ENCODE measurements at places on chromosomes 12 and 14. TPM values are rescaled to one million over a fixed set of nuclear protein-coding genes. Genes with fewer than 3 reads are reported as not detected.

- peak; percentile 55 for DNase-seq
Observed at GRCh38 chr12:123106640-123107359, 44.1 kb downstream of the PITPNM2 start.

DNA sequence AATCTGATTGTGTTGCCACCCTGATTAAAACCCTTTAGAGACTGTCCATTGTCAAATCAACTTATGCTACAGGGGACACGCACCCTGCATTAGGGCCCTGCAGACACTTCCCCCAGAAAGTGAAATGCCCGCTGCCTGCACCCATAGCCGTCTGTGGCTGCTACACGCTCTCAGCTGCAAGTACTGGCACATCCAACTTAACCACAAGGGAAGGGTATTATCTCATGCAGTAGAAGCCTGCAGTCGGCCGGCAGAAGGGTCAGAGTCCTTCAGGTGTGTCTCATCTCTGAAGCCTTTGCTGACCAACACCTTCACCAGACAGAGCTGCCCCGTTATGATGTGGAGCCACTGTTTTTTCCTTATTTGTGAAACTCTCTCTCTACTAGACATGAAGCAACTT is 20.8 kb downstream of the CFAP251 start:
- DNase-seq: no peak

DNA sequence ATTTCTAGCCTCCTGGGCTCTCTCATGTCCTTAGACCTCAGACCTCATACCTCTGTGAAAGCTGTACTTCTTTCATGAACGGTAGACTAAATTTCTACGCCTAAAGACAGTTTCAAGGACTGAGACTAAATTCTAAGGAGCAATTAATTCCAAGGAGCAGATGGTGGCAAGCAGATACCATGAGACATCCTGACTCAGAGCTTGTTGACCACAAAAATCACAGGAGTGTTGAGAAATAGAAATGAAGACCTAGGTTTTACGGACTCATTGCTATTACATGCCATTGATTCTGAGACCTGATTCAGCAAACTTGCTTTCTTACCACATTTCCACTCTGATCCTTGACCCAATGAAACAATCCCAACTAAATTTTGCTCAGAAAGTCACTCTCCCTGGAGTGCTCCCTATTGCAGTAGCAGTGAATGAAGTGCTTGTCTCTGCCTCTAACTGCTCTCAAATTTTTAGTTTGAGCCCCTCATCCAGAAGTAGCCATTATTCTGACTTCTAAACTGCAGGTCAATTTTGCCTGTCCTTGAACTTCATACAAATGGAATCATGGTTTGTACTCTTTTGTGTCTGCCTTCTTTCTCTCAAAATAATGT is 52.0 kb downstream of the PEX5 start:
- peak; percentile 49 for DNase-seq

Gene PTCSC3
- total RNA-seq: not detected

- DNase-seq: no peak
Observed at GRCh38 chr12:5188472-5188871, 144.8 kb downstream of the KCNA5 start.

Gene SRRM4
- not detected for total RNA-seq

DNA sequence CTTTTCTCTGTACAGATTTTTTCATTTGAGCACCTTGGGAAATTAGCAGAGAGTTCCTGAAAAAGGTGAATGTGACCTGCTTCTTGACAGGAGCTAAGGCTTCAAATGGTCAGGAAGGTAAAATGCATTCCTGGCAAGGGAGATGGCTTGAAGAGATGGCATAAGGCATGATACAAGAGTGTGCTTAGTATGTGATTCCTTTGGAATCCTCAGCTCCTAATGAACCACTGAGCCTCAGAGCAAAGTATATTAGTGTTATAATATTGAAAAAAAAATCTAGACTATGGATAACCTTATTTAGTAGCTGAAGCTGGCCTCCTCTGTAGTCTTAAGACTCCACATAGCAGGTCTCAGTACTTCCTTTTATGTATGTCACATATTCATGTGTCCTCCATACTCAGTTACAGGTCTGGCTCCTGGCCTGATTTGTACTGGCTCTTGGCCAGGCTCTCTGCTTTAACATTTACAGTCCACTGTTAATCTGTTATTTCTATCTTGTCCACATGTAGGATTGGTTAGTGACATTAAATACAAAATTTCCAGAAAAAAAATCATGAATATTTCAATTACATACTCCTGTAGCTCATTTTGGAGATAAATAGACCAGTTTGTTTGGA is 17.9 kb downstream of the TOGARAM1 start:
- no peak for DNase-seq

Gene PMEL
- total RNA-seq: 1.1 TPM

Gene DCN
- 0.84 TPM for total RNA-seq

GRCh38 chr14:94144765-94145164 is 15.4 kb upstream of the IFI27L2 start:
- no peak for DNase-seq

- no peak for DNase-seq
Observed at GRCh38 chr12:46830731-46831334, 5.0 kb upstream of the SLC38A4 start.

Gene SIX4
- 7.5 TPM for total RNA-seq

GRCh38 chr12:79900199-79900598 is 34.7 kb downstream of the PPP1R12A start:
- DNase-seq: no peak

Gene TRAF3
- 14.0 TPM for total RNA-seq
